ENCODE measurements at places on chromosomes 2 and 18. TPM values are rescaled to one million over a fixed set of nuclear protein-coding genes. Genes with fewer than 3 reads are reported as not detected.

Gene AGXT
- polyA plus RNA-seq, result not detected

Gene TTC27
- 14.4 TPM for polyA plus RNA-seq

Gene SP110
- 97.9 TPM for polyA plus RNA-seq

Gene LOXL3
- polyA plus RNA-seq, result 0.19 TPM

Gene GALR1
- not detected for polyA plus RNA-seq

Gene AKAIN1
- not detected for polyA plus RNA-seq

Gene PMAIP1
- polyA plus RNA-seq, result 34.6 TPM

Gene HMSD
- polyA plus RNA-seq, result not detected
